Left lung (tissue), 14 donors: ENCODE measurements at places on chromosomes 12 and 14.

DNA sequence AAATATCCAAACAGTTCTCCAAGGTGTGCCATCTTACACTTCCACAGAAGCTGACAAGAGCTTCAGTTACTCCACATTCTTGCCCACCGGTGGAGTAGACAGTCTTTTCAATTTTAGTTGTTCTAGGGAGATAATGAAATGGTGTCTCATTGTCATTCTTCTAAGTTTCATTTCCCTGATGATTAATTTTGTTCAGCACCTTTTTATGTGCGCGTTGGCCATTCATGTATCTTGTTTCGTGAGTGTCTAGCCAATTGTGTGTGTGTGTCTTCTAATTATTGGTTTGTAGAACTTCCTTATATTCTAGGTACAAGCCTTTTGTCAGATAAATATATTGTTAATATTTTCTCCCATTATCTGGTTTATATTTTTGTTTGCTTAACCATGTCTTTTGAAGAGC, 63.1 kb downstream of the GLT1D1 start:
- DNase-seq, result no peak

DNA sequence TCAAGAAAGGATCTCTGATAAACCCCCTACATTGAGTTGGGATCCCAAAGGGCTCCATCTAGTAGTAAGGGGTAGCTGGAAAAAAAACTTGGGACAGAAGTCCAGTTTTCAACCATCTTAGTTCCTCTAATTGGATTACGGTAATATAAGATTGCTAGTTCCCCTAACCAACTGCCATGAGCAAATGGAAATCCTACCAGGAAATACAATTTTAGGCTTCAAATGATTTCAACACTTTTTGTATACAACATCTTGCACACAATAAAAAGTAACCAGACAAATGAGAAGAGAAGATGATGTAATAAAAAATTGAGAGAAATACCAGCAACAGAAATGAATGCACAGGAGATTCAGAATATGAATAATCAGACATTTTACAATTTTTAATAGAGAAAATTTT, 73.0 kb downstream of the TSHR start:
- no peak for DNase-seq

DNA sequence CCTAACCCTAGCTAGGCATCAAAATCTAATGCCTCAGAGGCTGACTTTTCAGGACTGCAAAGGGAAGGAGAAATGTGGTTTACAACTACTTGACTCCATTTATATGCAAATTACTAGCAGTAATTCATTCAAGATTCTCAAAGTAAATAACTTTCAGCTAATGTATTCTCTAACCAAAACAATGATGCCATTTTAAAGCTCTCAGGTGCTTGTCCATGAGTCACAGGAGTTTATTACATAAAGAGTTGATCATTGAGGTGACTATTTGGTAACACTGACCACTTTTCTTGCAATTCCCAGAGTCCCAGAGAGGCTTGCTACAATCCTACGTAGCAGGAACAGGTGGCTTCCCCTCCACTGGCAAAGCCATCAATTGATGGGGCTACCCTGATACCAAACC, 109.0 kb upstream of the SLC35F4 start:
- no peak for DNase-seq

- DNase-seq, result no peak
These were observed 36.8 kb downstream of the PRORP start for GRCh38 chr14:35158951-35159653.

DNA sequence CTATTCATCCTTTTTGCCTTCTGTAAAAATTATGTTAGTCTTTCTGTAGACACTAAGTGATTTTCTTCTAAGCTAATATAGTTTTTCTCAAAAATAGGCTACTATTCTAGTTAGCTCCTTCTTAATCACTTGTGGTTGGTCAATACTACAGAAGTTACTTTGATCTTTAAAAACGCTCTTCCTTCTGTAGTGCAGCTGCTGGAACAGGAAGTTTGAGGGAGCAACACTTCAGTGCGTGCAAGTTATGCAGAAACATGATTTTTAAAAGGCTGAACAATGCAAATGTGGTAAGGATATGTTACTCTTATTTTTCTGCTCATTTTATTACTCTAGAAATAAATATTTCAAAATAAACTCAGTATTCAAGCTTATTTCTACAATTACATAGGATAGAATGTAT, 11.1 kb upstream of the RERGL start:
- DNase-seq, result no peak

- DNase-seq, result no peak
These were observed 420.8 kb downstream of the CCDC91 start for GRCh38 chr12:28611115-28611435.

GRCh38 chr14:79369359-79370332, 841.7 kb downstream of the DIO2 start:
- no peak for DNase-seq

GRCh38 chr14:100662879-100663760, 63.6 kb upstream of the DLK1 start:
- DNase-seq, result peak; percentile 67

DNA sequence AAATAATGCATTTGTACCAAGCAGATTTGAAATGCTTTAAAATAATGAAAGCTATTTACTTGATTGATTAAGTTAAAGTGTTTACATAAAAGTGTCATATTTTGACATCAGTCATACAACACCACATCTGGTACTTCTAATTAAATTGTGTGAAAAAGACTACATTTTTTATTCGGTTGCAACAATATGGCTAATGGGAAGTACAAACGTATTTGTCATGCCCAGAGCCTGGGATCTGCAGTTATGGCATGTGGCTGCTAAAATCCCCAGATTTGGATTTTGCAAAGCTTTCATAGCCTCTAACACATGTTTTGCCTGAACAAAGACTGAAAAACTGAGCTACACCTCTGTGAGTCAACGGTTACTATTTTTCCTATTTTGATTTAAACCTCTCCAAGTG, 66.6 kb downstream of the LLPH start:
- no peak for DNase-seq

DNA sequence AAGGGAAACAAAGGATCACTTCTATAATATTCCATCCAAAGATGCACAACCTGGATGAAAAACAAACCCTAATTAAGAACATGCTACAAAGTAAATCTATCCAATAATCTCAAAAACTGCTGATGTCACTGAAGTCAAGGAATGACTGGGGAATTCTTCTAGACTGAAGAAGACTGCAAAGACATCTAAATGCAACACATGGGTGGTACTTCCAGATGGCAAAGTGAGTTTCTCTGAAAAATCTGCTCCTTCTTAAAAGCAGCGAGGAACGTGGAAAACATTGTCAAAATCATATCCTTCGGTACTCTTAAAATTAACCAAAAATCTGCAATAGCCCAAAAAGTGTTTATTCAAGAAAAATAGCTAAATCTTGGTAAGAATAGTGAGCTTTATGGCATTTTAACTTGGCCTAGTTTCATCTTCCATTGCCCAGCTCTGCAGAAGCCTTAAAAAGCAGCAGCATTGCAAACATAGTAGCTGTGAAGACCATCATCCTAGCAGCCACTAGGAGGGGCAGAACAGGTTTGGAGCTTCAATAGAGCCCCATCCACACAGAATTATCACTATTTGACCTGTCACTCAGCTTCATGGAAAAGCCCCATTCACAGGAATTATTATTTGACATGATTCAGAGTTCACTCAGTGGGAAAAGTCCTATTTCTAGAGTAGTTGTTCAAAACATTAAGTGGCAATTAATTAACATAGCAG, 7.4 kb downstream of the CLEC14A start:
- no peak for DNase-seq

GRCh38 chr12:110458756-110459155, 8.6 kb upstream of the ARPC3 start:
- DNase-seq, result no peak
